Activated T-helper 1 cell treated with anti-CD3 and anti-CD28 coated beads, Interleukin-12 subunit alpha, Interleukin-12 subunit beta, Interleukin-2, Interleukin-4 antibody, amounts not matched to agents 30 ng/mL and 10 ng/mL and 1 ng/mL, durations not matched to agents 14 hours and 24 hours and 36 hours (primary cell): ENCODE measurements at places on chromosomes 2 and 18.

DNA sequence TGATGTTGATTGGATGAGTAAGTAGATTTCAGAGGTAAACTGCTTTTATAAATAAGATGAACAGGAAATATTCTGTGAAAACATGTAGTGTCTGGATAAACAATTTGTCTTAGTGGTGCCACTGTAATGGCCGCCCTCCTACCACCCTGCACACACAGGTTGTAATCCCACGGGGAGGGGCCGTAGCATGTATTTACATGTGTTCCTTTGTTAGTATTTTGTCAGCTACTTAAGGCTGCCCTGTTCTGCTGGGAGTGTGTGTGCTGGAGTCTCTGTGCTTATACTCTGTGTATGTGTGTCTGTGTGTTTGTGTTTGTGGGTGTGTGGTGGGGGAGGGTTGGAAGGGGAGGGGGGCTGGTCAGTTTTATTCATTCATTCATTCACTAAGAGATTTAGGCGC lies 5.1 kb downstream of the TSHZ1 start:
- H3K4me1 ChIP-seq: peaks cover 55% of the 10 kb centered on the region
- H3K27ac ChIP-seq: no peak overlapping the region
- peaks cover 7% of the 10 kb centered on the region for H3K27me3 ChIP-seq
- DNase-seq: no peak
- H3K36me3 ChIP-seq: peaks cover 5% of the 10 kb centered on the region
- H3K4me3 ChIP-seq: no peak overlapping the region

DNA sequence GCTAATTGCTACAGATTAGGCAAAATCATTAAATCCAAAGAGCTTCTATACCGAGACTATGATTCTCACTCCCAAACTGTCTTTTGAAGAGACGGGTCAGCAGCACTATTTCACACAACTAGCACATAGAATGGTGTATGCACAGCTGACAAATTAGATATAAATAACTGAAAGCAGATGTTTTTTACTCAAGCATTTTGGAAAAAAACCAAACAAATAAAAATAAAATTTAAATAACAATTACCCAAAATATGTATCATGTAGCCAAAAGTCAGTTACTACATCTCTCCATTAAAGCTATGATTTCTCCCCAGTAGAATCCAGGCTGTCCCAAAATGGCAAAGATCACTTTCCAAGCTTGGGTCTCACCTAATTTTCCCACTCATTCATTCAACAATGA lies 107.9 kb downstream of the TMEM163 start:
- peaks cover 2% of the 10 kb centered on the region for H3K27me3 ChIP-seq
- DNase-seq: no peak
- no peaks in the 10 kb centered on the region for H3K36me3 ChIP-seq
- no peak overlapping the region for H3K4me3 ChIP-seq

GRCh38 chr2:76826691-76827090 lies 695.5 kb downstream of the LRRTM4 start:
- no peaks in the 10 kb centered on the region for H3K36me3 ChIP-seq
- no peak overlapping the region for H3K4me3 ChIP-seq
- no peak overlapping the region for H3K27ac ChIP-seq
- no peaks in the 10 kb centered on the region for H3K4me1 ChIP-seq
- DNase-seq: no peak
- no peaks in the 10 kb centered on the region for H3K27me3 ChIP-seq

GRCh38 chr2:119254601-119255080 lies 31.0 kb downstream of the STEAP3 start:
- no peaks in the 10 kb centered on the region for H3K36me3 ChIP-seq
- DNase-seq: no peak
- H3K4me3 ChIP-seq: no peak overlapping the region
- no peaks in the 10 kb centered on the region for H3K27me3 ChIP-seq
